ENCODE measurements at places on chromosomes 1 and 21.

GRCh38 chr1:100213141-100213540 is 35.1 kb upstream of the LRRC39 start:
- DNase-seq = no peak

DNA sequence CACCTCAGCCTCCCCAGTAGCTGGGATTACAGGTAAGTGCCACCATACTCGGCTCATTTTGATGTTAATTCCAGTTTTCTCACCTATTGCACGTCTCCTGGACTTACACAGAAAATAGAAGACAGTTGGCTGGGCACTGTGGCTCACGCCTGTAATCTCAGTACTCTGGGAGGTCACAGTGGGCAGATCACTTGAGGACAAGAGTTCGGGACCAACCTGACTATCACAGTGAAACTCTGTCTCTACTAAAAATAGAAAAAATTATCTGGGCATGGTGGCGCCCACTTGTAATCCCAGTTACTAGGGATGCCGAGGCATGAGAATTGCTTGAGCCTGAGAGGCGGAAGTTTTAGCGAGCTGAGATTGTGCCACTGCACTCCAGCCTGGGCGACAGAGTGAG is 44.1 kb downstream of the DYRK1A start:
- DNase-seq = no peak

DNA sequence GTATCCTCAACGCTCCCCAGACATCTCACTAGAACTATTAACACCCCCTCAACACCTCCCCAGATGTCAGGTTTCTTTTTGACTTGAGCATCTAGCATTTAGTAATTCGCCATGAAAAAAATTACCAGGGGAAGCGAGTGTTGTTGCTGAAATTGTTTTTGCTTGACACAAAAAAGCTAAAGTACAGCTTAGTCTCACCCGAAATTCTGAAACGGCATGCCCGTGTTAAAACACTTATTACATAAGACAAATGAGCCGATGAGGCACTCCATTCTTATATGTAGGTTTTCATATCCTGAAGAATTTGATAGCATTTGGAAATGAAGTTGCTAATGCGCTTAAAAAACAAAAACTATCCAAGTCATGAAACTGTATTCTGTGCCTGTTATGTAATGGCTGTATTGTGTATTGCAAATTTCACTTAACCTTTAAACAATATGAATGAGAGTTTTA is 1.3 kb upstream of the NRIP1 start:
- no peak for DNase-seq

DNA sequence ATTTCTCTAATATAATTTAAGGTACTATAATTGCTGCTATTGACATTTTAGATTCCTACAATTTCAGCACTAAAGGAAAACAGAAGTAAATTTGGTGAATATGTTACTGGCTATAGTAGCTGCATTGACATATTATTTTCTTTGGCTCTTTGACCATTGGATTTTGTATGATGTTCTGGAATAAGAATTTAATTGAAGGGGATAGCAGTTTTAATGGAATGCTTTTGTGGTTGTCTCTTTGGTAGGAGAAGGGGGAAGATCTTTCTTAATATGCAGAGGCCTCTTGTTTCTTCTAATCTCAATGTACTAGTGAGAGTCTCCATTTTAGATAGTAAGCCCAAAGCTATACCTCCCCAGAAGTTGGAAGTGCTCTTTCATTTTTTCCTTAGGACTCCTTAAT is 6.9 kb downstream of the DTL start:
- no peak for DNase-seq

- DNase-seq = no peak
Observed at GRCh38 chr1:240797050-240797449, 185.1 kb upstream of the GREM2 start.

DNA sequence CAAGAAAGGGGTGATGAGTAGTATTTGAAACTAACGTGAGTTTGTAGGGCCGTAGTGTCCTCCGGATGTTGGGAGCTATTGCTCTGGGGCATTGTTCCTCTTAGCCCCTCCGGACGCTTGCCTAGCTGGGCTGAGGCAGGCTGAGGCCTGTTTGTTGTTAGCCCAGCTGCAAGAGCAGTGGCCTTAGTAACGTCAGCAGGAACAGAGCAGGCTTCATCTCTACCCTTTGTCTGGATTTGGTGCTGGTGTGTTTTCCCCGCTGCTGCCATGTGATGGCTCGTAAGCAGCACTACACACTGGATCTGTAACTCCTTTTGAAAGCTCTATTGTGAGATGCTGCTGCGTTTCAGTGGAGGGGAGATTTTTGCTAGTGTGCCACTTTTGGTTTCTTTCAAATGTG is 57.6 kb downstream of the DNM3 start:
- DNase-seq = no peak

GRCh38 chr1:93349231-93350135 is 3.8 kb downstream of the DR1 start:
- DNase-seq = no peak

- no peak for DNase-seq
Observed at GRCh38 chr1:194355488-194356106, 1169.2 kb upstream of the B3GALT2 start.

- no peak for DNase-seq
Observed at GRCh38 chr1:64387389-64388285, 82.3 kb upstream of the CACHD1 start.

- DNase-seq = no peak
Observed at GRCh38 chr1:205370780-205371179, 14.1 kb upstream of the KLHDC8A start.

DNA sequence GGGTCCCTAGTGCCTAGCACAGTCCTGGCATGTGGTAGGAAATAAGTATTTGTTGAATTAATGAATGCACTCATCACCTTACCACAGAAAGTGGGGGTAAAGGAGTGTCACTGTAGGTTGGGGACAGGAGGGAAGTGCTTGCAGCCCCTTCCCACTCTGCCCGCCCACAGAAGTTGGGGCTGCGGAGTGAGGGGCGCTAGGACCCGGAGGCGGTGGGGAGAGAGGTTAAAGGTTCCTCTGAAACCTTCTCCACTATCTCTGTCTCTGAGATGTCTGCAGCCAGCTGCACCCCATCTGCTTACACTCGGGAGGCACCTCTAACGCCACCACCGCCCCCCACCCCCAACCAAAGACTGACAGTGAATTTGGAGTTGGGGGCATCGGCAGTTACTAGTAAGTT is 1.4 kb upstream of the WNT2B start:
- no peak for DNase-seq

DNA sequence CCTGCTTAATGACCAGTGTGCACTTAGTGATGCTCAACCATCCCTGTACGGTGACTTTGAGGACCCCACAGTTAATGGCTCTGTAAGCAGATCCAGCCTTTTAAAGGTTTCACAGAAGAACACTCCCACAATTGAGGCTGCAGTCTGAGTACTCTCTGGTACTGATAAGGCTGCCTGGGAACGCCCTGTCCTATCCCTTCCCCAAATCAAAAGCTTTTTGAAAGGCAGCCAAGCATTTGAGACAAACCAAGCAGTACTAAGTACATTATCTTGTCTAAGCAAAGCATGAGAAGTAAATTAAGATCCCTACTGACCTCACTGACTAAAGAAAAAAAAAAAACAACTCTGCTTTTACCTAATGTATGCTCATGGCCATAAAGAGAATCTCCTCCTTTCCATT is 60.7 kb downstream of the SH3GLB1 start:
- DNase-seq = no peak

- no peak for DNase-seq
Observed at GRCh38 chr1:201069636-201070035, 42.6 kb downstream of the CACNA1S start.

DNA sequence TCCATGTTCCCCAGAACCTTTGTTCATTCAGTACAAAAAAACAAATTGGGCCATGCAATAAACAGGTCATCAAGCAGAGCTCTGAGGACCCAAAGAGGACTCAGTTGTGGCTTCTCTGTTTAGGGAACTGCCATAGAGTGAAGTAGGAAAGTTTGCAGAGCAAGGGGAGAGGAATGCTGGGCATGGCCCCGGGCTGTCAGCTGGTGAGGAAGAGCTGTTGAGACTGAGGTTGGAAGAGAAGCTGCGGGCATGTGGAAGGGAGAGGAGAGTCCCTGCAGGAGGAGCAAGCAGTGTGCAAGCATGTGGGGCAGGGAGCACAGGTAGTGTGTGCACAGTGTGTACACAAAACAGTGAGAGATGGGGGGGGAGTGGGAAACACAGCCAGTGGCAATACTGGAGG is 71.8 kb downstream of the NTPCR start:
- no peak for DNase-seq

Measured in vagina (tissue), 2 donors.